K562 (cell line): ENCODE measurements at places on chromosomes 2 and 18. TPM values are rescaled to one million over a fixed set of nuclear protein-coding genes. Genes with fewer than 3 reads are reported as not detected.

Gene TTR
- polyA plus RNA-seq = 0.17 TPM in 1 of 2 replicates, not detected in the other

Gene FAM124B
- polyA plus RNA-seq = 7.4 and 8.4 TPM in 2 replicates

Gene IL18R1
- 2.9 and 3.7 TPM in 2 replicates for polyA plus RNA-seq

Gene CYP27C1
- polyA plus RNA-seq = not detected in 2 replicates

Gene RNF152
- polyA plus RNA-seq = 0.05 TPM in 1 of 2 replicates, not detected in the other

Gene ERMN
- polyA plus RNA-seq = not detected in 2 replicates
